SJSA1 (cell line): ENCODE measurements at places on chromosomes 13 and 19. TPM values are rescaled to one million over a fixed set of nuclear protein-coding genes. Genes with fewer than 3 reads are reported as not detected.

GRCh38 chr13:67308004-67308772, 78.1 kb upstream of the PCDH9 start:
- H3K36me3 ChIP-seq: no peaks in the 10 kb centered on the region
- no peak overlapping the region for H3K27ac ChIP-seq
- no peaks in the 10 kb centered on the region for H3K4me1 ChIP-seq
- no peaks in the 10 kb centered on the region for H3K27me3 ChIP-seq
- H3K4me3 ChIP-seq: no peak overlapping the region

PLPPR3 gene
- 1.1 and 2.3 TPM in 2 replicates for total RNA-seq

- H3K36me3 ChIP-seq: peaks cover 19% of the 10 kb centered on the region
- peaks cover 19% of the 10 kb centered on the region for H3K4me1 ChIP-seq
- no peak overlapping the region for H3K4me3 ChIP-seq
- no peak for DNase-seq
- H3K27ac ChIP-seq: no peak overlapping the region
These were observed 1.8 kb downstream of the A1BG start for GRCh38 chr19:58351558-58351878.

- H3K4me1 ChIP-seq: peaks cover 8% of the 10 kb centered on the region
These were observed 21.4 kb downstream of the ESD start for GRCh38 chr13:46775385-46776107.

DNA sequence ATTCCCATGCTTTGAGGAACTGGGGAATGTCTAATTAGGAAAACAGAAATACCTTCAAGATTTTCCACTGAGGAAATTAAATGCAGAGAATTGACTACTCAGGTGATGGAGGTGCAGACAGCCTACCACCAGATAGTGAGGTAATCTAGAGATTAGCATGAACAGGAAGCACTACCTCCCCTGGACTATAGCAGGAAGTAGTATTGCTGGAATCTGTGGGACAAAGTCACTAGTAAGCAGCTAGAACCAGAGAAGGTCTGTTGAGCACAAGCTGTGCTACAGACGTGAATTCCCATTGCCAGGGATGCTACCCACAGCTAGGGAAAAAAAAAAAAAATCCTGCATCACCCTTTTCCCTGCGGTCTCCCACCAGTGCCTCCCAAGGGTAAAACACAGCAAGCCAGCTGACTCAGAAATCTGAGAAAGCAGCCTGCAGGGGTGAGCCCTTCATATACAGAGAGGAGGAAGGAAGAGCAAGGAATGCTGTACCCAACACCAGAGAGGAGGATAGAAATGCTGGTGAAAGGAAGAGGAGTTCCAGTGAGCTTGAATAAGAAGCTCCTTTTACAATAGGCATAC, 10.2 kb downstream of the ENOX1 start:
- no peaks in the 10 kb centered on the region for H3K27me3 ChIP-seq
- no peak overlapping the region for H3K4me3 ChIP-seq
- H3K4me1 ChIP-seq: no peaks in the 10 kb centered on the region
- H3K27ac ChIP-seq: no peak overlapping the region
- H3K36me3 ChIP-seq: no peaks in the 10 kb centered on the region

- no peaks in the 10 kb centered on the region for H3K27me3 ChIP-seq
- no peaks in the 10 kb centered on the region for H3K36me3 ChIP-seq
- H3K27ac ChIP-seq: peak overlapping the region; percentile 55; the same call in 1 of the 2 replicates
- H3K4me1 ChIP-seq: peaks cover 6% of the 10 kb centered on the region
These were observed 28.2 kb upstream of the PSG7 start for GRCh38 chr19:42965176-42965575.

DNA sequence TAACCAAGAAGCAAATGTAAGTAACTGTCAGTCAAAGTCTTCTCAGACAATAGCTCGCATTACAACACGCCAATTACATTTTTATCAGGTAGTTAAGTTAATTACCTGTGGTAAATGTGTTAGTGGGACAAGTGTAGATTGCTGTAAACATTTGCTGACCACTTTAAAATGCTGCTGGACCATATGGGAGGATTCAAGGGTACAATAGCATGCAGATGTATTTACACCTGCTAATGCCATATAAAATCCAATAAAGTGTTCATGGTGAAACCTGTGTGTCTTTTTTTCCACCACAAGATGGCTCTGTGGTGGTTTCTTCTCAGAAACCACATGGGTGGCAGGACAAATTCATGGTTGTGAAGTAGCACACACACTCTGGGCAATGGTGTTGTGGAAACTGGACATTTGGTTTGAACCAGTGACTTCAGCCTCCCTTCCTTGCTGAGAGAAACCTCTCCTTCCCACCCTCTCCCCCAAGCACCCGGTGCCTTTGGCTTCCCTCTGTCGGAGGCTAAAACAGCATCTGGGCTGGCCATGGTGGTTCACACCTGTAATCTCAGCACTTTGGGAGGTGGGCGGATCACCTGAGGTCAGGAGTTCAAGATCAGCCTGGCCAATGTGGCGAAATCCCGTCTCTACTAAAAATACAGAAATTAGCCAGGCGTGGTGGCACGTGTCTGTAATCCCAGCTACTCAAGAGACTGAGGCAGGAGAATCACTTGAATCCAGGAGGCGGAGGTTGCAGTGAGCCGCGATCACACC, 18.1 kb upstream of the GTF3A start:
- H3K27me3 ChIP-seq: peaks cover 2% of the 10 kb centered on the region; the same call in 1 of the 2 replicates
- H3K27ac ChIP-seq: no peak overlapping the region
- no peak for DNase-seq
- H3K4me3 ChIP-seq: no peak overlapping the region
- peaks cover 7% of the 10 kb centered on the region for H3K4me1 ChIP-seq

DNA sequence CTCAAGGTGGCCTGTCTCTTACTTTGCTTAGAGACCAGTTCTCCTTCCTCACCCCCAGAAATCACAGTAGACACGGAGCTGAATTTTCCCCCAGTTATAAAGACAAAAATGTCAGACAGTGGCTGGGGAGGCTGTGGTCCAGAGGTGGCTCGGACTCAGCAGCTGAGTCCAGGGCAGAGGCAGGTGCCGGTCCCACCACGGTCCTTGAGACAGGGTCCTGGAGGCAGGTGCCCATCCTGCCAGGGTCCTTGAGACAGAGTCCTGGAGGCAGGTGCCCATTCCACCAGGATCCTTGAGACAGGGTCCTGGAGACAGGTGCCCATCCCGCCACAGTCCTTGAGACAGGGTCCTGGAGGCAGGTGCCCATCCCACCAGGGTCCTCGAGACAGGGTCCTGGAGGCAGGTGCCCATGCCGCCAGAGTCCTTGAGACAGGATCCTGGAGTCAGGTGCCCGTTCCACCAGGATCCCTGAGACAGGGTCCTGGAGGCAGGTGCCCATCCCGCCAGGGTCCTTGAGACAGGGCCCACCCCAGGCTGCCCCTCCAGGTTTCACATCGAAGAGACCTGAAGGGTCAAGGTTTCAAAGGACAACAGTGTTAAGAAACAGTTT, 23.1 kb downstream of the PEPD start:
- no peaks in the 10 kb centered on the region for H3K27me3 ChIP-seq
- no peaks in the 10 kb centered on the region for H3K4me1 ChIP-seq
- peaks cover 35% of the 10 kb centered on the region for H3K36me3 ChIP-seq
- H3K4me3 ChIP-seq: no peak overlapping the region

GRCh38 chr19:31944326-31944725, 401.1 kb upstream of the ZNF507 start:
- no peaks in the 10 kb centered on the region for H3K36me3 ChIP-seq
- peaks cover 16% of the 10 kb centered on the region for H3K4me1 ChIP-seq
- no peaks in the 10 kb centered on the region for H3K27me3 ChIP-seq
- H3K4me3 ChIP-seq: no peak overlapping the region
